A549 treated with AZD2906 at 1 μM for 4 hours (cell line): ENCODE measurements at places on chromosomes 6 and 20. TPM values are rescaled to one million over a fixed set of nuclear protein-coding genes. Genes with fewer than 3 reads are reported as not detected.

The RIPOR2 gene
- 0.58 to 0.81 TPM (median 0.78 TPM) in 5 replicates for total RNA-seq

The PDE10A gene
- 22.6 to 25.5 TPM (median 24.0 TPM) in 5 replicates for total RNA-seq

The LINC00237 gene
- total RNA-seq: not detected in 5 replicates

The GPR6 gene
- total RNA-seq: not detected in 5 replicates

The BEND6 gene
- 0.68 to 1.1 TPM (median 0.84 TPM) in 5 replicates for total RNA-seq

The CABLES2 gene
- 5.0 to 6.1 TPM (median 5.6 TPM) in 5 replicates for total RNA-seq

The SYNJ2 gene
- 39.6 to 51.4 TPM (median 46.2 TPM) in 5 replicates for total RNA-seq

The ANGPT4 gene
- total RNA-seq: 0.02 to 0.04 TPM (median 0.03 TPM) in 4 of 5 replicates, not detected in the other

The PROKR2 gene
- total RNA-seq: not detected in 5 replicates

The PEDS1 gene
- 46.0 to 63.1 TPM (median 58.4 TPM) in 5 replicates for total RNA-seq

The MAS1 gene
- total RNA-seq: 0.01 TPM in 1 of 5 replicates, not detected in the others

The PRKN gene
- 0.02 to 0.24 TPM (median 0.02 TPM) in 3 of 5 replicates, not detected in the others for total RNA-seq

The SLC22A16 gene
- total RNA-seq: 0.21 TPM in 1 of 5 replicates, not detected in the others

The BPIFB1 gene
- 0.03 to 0.15 TPM (median 0.07 TPM) in 5 replicates for total RNA-seq

The SUMO4 gene
- total RNA-seq: 0.06 to 0.11 TPM in 2 of 5 replicates, not detected in the others

The FOXQ1 gene
- total RNA-seq: 2.7 to 5.3 TPM (median 4.8 TPM) in 5 replicates

The REM1 gene
- total RNA-seq: 0.59 to 1.3 TPM (median 0.90 TPM) in 5 replicates

The LY6G6D gene
- not detected in 5 replicates for total RNA-seq

The WFDC12 gene
- total RNA-seq: not detected in 5 replicates

The GLP1R gene
- not detected in 5 replicates for total RNA-seq

The VSTM2L gene
- total RNA-seq: 20.6 to 33.5 TPM (median 26.8 TPM) in 5 replicates

The CASS4 gene
- total RNA-seq: 0.03 to 0.09 TPM (median 0.03 TPM) in 3 of 5 replicates, not detected in the others

The SLA2 gene
- total RNA-seq: 0.06 to 0.15 TPM (median 0.13 TPM) in 5 replicates

The FERMT1 gene
- total RNA-seq: 13.1 to 16.5 TPM (median 13.7 TPM) in 5 replicates

The BANF2 gene
- total RNA-seq: not detected in 5 replicates

The EDN1 gene
- total RNA-seq: 37.5 to 43.6 TPM (median 39.0 TPM) in 5 replicates

The LRRC73 gene
- total RNA-seq: 0.48 to 1.2 TPM (median 1.1 TPM) in 5 replicates

The ZMYND8 gene
- 14.6 to 16.5 TPM (median 15.4 TPM) in 5 replicates for total RNA-seq

The ISM1 gene
- 0.12 to 0.29 TPM (median 0.16 TPM) in 5 replicates for total RNA-seq

The DACT2 gene
- total RNA-seq: 0.02 to 0.12 TPM (median 0.07 TPM) in 5 replicates

The GTSF1L gene
- not detected in 5 replicates for total RNA-seq

The C6orf15 gene
- total RNA-seq: not detected in 5 replicates

The LSM14B gene
- 23.4 to 27.6 TPM (median 26.1 TPM) in 5 replicates for total RNA-seq

The FRS3 gene
- 2.2 to 3.1 TPM (median 2.8 TPM) in 5 replicates for total RNA-seq

The KHDRBS2 gene
- not detected in 5 replicates for total RNA-seq

The PABPC1L gene
- 8.7 to 18.7 TPM (median 15.3 TPM) in 5 replicates for total RNA-seq

The ADGRG6 gene
- total RNA-seq: 47.7 to 66.8 TPM (median 63.5 TPM) in 5 replicates

The PACSIN1 gene
- 0.03 to 0.34 TPM (median 0.07 TPM) in 5 replicates for total RNA-seq

The DOK5 gene
- not detected in 5 replicates for total RNA-seq

The TFAP2C gene
- 10.9 to 12.8 TPM (median 11.7 TPM) in 5 replicates for total RNA-seq

The TASP1 gene
- total RNA-seq: 9.9 to 11.7 TPM (median 10.2 TPM) in 5 replicates

The NFATC2 gene
- total RNA-seq: 7.4 to 8.9 TPM (median 8.4 TPM) in 5 replicates

The IYD gene
- 0.01 to 0.02 TPM (median 0.01 TPM) in 3 of 5 replicates, not detected in the others for total RNA-seq

The PI16 gene
- 0.03 to 0.07 TPM in 2 of 5 replicates, not detected in the others for total RNA-seq

The KHDC1 gene
- 2.8 to 3.9 TPM (median 3.3 TPM) in 5 replicates for total RNA-seq

The HDGFL1 gene
- total RNA-seq: not detected in 5 replicates

The ADGRB3 gene
- not detected in 5 replicates for total RNA-seq

The KCNG1 gene
- 33.8 to 50.2 TPM (median 35.1 TPM) in 5 replicates for total RNA-seq

The EPB41L1 gene
- total RNA-seq: 64.2 to 80.1 TPM (median 76.8 TPM) in 5 replicates

The FAXC gene
- total RNA-seq: 5.9 to 7.8 TPM (median 6.1 TPM) in 5 replicates

The TMEM181 gene
- total RNA-seq: 12.0 to 14.6 TPM (median 13.1 TPM) in 5 replicates

The ETV7 gene
- 0.08 to 0.20 TPM (median 0.13 TPM) in 4 of 5 replicates, not detected in the other for total RNA-seq
